ENCODE measurements at places on chromosomes 5 and 9.
A peak's percentile ranks its signal among the peaks of the same experiment; 100 is the strongest.

GRCh38 chr5:31096238-31096865 lies 97.1 kb upstream of the CDH6 start:
- peak; percentile 80 for DNase-seq

DNA sequence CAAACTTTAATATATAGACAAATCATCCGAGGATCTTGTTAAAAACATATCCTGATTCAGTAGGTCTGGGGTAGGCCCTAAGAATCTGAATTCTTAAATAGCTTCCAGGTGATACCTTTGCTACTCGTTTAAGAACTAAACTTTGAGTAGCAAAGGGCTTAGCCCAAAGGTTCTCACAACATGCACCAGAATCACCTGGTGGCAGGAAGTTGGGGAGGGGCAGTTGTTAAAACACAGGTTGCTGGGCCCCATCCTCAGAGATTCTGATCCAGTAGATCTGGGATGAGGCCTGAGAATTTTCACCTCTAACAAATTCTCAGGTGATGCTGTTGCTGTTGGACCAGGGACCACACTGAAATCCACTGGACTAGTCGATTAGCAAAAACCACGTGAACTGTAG lies 20.0 kb upstream of the RGMB start:
- DNase-seq = no peak

GRCh38 chr9:125428060-125428901 lies 166.7 kb downstream of the GAPVD1 start:
- DNase-seq = no peak

- peak; percentile 82 for DNase-seq
Measured at GRCh38 chr5:89930591-89931392, 478.8 kb downstream of the CETN3 start.

- DNase-seq = no peak
Measured at GRCh38 chr5:10442576-10442975, 897 bp downstream of the ROPN1L start.

GRCh38 chr5:161548487-161549094 lies 2.1 kb upstream of the GABRB2 start:
- no peak for DNase-seq

DNA sequence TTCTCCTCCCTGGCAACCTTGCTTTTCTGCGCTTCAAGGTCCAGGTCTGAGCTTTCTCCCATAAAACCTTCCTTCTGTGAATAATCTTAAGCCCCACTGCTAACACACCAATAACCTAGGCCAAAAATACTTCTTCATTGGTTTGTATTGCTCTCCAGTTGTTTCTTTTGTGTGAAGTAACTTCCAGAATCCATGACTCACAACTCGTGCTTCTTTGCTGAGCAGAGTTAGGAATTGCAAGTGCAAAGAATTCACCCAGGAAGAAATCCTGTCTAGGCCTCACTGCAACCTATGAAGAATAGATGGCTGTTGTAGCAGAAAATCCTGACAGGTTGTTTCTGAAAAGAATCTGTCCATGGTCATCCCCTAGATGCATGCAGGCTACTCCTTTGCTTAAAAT lies 295.7 kb downstream of the MED10 start:
- no peak for DNase-seq

DNA sequence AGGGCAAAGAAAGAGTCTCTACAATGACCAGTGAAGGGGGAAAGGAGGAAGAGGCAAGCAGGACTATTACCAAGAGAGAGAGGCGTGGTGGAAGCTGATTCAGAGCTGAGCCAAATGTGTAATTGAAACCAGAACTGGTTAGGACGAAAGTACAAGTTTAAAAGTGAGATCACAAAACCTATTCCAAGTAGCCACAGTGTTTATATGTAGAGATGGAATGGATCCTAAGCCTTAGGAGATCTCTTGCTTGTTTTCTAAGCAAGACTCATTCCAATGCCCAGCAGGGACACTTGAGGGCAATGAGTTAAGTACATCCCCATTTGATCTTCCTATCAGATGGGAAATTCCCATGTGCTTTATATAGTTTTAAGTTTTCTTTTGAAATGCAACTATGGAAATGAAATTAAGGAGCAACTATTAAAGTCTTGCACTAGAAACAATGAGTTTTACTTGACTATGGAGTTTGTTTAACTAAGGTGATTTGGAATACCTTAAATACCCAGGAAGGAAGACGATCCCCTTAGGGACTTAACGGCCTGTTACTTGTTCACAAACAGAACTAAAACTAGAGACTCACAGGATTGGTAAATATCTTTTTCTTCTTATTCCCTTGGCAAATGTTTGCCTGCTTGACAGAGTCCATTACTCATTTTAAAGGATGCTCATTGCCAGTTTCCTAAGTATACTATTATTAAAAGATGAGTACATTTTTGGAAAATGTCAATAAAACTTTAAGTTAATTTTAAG lies 51.1 kb upstream of the SNX2 start:
- DNase-seq = no peak

GRCh38 chr5:761854-762710 lies 22.4 kb downstream of the ZDHHC11B start:
- no peak for DNase-seq

DNA sequence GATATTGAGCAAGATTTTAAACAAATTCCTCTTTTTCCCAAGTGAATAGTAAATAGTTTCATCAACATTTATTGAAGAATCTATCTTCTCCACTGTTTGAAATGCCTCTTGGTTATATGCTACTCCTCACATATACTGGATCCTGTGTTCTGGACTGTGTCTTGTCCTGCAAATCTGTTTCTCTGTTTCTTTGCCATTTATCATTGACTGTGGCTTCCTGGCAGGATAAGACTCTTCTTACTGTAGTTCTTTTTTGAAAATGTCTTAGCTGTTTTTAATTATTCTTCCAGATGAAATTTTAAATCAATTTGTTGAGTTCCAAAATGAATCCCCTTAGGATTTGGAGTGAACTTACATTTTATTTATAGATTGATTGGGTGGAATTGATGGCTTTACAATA lies 27.8 kb downstream of the RALGPS1 start:
- DNase-seq = no peak

- no peak for DNase-seq
Measured at GRCh38 chr9:113957351-113957750, 81.2 kb downstream of the ZNF618 start.

GRCh38 chr5:149682532-149683075 lies 47.5 kb upstream of the PPARGC1B start:
- no peak for DNase-seq

DNA sequence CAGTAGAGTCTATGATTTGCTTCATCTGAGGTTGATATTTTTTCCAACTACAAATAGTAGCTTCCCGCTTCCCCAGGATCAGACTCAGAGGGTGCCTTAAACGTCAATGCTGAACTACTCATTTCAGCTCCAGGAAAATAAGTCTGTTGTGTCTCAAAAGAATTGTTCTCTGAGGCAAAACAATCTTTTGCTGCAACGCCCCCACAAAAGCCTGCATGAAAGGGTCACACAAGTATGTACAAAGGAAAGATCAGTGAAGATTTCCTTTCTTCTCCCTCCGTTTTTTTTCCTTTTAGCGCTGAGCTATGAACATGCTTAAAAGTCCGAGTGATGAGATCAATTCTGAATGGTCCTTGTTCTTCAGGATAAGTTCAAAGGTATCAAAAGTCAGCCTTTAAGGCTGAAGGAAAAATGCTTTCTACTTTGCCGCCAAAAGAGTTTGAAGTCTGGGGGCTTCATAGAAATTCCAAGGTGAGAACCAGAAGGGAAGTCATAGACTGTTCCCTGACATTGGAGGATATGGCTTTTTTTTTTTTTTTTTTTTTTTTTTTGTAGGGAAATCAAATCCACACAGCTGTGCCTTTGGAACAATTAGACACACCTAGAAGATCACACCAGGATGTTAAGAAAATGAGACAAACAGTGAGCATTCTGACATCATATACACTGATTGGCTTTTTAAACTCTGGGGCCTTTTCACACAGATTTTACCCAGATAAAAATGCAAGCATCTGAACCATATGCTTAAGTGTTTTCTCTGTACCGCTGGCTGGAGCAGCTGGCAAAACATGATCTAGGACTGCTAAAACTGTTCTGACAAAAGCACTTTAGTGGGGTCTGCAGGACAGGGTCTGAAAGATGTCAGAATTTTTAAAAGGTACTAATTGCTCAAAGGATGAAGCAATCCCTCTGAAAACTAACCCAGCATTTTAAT lies 329.3 kb downstream of the ENC1 start:
- no peak for DNase-seq

DNA sequence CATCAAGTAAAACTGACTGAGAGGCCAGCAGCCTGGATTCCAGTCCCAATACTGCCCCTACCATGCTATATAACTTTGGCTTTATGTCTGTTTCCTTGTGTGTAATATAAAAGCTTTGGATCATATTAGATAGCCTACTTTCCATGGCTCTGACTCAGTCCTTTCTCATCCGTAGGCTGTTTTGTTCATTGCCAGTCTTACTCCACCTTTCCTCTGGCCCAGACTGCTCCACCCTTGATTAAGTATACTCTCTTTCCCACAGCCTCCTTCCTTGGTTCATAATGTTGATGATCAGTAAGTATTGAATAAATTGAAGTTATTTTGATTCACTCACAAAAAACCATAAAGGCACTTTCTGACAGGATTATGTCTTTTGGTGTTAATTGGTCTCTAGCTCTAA lies 1.5 kb upstream of the MRPS30 start:
- no peak for DNase-seq

DNA sequence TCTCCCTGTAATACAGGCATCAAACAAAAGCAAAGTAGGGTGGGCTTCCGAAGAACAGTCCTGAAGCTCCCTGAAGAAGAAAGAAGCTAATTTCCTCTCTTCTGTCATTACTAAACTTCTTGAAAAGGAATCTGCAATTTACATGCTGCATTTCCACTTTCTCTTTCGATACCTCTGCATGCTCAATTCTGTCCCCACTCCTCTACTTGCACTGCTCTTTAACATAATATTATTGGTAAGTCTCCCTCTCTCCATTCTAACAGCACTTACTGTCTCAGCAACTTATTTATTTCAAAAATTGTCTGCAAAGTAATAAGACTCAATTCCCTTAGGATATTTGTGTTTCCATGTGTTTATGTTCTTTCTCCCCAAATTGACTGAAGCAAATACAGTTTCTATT lies 3.9 kb upstream of the PLPP1 start:
- no peak for DNase-seq

- no peak for DNase-seq
Measured at GRCh38 chr5:1118231-1118698, 6.4 kb upstream of the SLC12A7 start.

GRCh38 chr5:178126556-178126955 lies 4.3 kb upstream of the RMND5B start:
- DNase-seq = no peak

DNA sequence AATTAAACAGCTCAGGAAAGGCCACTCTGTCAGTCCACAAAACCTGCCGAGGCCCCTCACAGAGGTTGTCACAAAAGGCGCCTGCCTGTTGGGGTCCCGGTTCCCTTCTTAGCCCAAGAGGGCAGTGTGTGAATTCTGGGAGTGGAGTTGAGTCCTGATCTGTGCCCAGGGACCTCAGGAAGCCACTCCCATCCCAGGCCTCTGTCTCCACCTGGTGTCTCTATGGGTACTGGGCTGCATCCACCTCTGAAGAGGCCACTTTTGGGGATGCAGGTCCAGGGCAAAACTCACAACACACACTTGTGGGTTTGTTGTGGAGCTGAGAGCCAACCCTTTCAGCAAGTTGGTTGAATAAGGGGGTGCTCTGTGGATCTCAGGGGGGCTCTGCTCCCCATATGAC lies 74.3 kb upstream of the STXBP1 start:
- DNase-seq = no peak

DNA sequence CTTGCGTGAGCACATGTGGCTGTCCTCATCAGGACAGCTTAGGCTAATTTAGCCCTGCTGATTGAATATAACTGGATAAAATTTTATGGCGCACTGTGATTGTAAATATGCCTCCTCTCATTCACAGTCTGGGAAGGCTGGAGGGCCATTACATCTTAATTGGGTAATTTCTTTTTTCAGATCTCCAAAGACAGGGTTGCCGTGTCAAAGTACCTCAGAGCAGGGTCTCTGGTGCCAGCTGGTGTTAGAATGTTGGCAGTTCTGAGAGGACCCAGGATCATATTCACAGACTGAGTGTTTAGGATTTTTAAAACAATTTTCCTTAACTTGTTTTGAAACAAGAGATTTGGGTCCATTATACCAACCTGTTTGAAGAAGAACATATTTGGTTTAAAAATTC lies 455.7 kb upstream of the TLE4 start:
- DNase-seq = no peak

GRCh38 chr5:128920345-128921215 lies 44.7 kb upstream of the SLC27A6 start:
- DNase-seq = peak; percentile 38

DNA sequence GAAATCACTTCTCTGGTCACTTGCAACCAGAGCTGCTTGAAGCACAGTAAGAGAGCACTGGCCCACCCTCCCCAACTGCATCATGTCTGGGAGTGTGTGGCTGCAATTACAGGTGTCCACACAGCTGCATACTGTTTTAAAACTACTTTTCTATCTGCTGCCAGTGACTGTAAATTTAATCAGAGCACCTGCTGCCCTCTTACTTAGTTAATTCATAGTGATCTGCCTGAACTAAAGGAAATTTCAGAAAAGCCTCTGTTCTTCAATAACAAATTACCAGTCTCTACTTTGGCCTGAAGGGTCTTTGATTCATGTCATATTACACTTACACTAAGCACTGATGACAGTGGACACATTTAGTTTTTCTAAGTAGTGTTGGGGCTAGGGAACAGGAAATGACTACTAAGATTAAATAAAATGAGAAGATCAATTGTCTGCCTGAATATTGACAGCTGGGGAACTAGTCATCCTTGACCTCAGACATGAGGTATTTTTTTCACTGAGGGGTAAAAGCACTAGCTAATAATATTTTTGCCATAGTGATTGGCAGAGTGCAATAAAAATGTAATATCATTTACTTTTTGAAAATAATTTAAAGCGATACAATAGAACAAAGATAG lies 788.9 kb upstream of the GRAMD2B start:
- no peak for DNase-seq

DNA sequence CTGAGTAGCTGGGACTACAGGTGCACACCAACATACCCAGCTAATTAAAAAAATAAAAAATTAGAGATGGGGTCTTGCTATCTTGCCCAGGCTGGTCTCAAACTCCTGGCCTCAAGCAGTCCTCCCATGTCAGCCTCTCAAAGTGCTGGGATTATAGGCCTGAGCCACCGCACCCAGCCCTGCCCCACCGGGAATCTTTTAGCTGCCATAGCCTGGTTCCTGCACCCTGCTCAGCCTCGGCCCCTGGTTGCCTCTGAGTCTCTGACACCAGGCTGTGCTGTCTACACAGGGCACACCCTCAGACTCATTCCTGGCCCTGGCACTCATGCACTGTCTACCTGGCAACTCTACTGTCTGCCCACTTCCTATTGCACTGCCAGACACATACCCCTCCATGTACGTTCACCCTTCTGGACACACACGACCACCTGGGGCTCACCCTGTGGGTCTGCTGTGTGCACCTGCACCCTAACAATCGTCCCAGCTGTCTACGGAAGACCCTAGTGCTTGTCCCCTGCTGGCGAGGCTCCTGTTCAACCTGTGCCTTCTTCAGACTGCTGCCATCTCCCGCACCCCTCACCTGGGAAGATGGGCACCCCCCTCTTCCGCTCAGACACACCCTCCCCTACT lies 1.4 kb downstream of the PROP1 start:
- DNase-seq = no peak
